ENCODE measurements at places on chromosomes 2 and 18.

DNA sequence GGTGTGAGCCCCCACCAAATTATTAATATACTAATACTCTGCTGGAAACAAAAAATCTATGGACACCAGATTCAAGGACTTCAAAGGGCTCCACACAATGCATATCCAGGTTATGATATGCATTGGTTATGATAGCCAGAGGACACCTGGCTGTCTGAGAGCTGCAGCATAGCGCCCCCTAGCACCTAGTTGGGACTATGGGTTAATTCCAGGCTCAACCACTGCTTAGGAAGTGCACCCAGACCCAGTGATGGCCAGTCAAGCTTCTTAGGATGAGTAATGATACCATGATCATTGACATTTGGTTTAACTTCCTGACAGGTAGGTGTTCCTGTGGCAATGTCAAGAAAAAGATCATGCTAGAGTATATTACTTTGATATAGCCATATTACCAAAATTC lies 3.8 kb upstream of the FRZB start:
- H3K27me3 ChIP-seq: peaks cover 74% of the 10 kb centered on the region
- no peak for DNase-seq
- no peaks in the 10 kb centered on the region for H3K36me3 ChIP-seq
- H3K27ac ChIP-seq: no peak overlapping the region
- no peak overlapping the region for H3K4me3 ChIP-seq

DNA sequence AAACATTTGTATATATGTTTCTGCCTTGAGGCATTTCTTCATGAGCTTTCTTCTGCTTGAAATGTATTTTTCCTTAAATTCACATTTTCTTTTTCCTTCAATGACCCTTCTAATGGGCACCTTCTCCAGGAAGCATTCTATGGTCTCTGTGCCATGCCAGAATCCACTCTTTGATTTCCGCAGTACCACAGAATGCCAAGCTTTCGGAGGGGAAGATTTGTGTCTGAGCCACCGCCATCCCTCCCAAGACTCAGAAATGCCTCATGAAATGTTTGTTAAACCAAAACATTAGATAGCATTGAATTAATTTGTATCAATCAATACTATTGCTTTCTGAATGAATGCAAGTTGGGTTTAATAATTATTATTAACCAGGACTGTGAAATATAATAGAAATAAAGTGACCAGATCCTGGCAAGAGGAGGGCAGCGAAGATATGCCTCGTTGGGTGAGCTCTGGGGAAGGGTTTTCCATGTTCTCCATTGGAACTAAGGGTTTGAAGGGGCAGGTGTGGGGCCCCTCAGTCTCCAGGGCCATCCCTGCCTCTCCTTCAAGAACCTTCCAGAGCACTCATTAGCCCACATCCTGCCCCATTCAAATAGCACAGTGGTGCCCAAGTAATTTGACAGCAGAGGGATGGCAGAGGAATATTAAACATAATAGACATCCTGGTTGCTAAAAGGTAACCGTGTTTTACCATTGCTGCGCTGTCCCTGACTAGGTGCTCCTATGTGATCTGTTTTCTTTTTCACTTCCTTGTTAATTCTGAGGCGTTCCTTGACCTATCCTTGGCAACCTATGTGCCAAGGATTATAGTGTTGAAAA lies 189.6 kb downstream of the MYCN start:
- H3K4me3 ChIP-seq: no peak overlapping the region
- no peak overlapping the region for H3K27ac ChIP-seq
- H3K27me3 ChIP-seq: no peaks in the 10 kb centered on the region
- no peaks in the 10 kb centered on the region for H3K4me1 ChIP-seq
- H3K36me3 ChIP-seq: no peaks in the 10 kb centered on the region

- no peak overlapping the region for H3K27ac ChIP-seq
- no peaks in the 10 kb centered on the region for H3K4me1 ChIP-seq
- H3K27me3 ChIP-seq: peaks cover 16% of the 10 kb centered on the region
- DNase-seq: no peak
- no peak overlapping the region for H3K4me3 ChIP-seq
Observed at GRCh38 chr2:222241128-222241870, 57.5 kb downstream of the PAX3 start.

DNA sequence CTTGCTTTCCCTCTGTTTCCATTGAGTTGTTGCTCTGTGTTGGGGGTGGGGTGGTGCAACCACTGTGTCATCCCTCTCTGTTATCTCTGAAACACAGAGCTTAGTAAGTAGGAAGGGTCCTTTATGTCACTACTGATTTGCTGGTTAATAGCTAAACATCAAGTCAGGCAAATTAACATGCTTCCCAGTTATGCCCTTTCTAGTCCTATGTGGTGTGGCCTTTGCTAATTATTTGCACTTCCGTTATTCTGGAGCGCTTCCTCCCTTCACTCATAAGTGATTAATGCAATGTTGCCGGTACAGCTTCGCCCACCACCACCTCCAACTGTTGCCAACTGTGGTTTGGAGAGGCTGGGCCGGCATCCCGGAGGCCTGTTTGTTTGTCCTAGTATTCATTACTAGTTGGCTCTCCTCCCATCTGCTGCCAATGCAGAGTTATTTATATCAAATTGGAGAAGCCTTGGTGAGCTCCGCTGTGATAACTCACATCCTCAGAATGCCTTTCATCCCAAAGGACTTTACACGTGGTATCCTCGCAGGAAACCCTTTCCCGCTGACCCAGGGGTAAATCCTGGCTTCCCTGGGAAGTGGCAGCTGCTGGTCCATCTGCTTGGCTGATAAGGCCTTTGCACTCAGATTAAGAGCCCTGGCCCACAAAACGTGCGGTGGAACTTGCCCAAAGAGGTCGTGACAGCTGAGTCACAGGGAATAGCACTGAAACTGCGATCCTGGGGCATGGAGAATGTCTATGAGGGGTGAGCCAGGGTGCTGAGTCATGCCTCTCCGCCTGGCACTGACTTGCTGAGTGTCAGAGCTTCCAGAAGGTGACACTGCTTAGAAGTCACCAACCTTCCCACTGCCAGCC lies 72.0 kb upstream of the ZCCHC2 start:
- H3K36me3 ChIP-seq: no peaks in the 10 kb centered on the region
- H3K4me3 ChIP-seq: no peak overlapping the region
- DNase-seq: no peak
- H3K27ac ChIP-seq: no peak overlapping the region
- peaks cover 3% of the 10 kb centered on the region for H3K4me1 ChIP-seq

DNA sequence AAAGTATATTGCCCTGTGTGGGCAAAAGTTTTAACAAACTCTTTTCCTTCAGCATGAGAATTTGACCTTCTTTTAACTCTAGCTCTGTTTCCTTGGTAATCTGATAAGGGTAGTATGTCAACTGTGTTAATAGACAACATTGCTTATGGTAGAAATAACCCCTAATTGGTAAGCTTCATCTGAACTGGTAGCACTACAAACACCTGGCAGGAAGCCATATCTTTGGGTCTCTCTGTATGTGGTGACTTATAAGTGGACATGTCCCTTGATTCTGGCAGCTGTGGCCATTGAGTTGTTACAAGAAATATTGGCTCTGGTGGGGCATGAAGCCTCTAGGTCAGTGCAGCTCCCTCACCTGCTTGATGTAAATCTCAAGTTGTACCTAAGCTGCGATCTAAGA lies 46.9 kb downstream of the MBD5 start:
- H3K4me1 ChIP-seq: peaks cover 7% of the 10 kb centered on the region
- DNase-seq: no peak
- H3K36me3 ChIP-seq: no peaks in the 10 kb centered on the region
- no peak overlapping the region for H3K27ac ChIP-seq
- H3K27me3 ChIP-seq: no peaks in the 10 kb centered on the region
- no peak overlapping the region for H3K4me3 ChIP-seq

- H3K27me3 ChIP-seq: no peaks in the 10 kb centered on the region
- DNase-seq: no peak
- H3K27ac ChIP-seq: no peak overlapping the region
- H3K4me3 ChIP-seq: no peak overlapping the region
- no peaks in the 10 kb centered on the region for H3K4me1 ChIP-seq
Observed at GRCh38 chr2:158493458-158493857, 36.7 kb downstream of the PKP4 start.

- H3K4me3 ChIP-seq: no peak overlapping the region
- no peak for DNase-seq
- no peaks in the 10 kb centered on the region for H3K27me3 ChIP-seq
- no peaks in the 10 kb centered on the region for H3K4me1 ChIP-seq
- no peak overlapping the region for H3K27ac ChIP-seq
Observed at GRCh38 chr2:147002256-147002655, 842.6 kb upstream of the ACVR2A start.

GRCh38 chr2:122323927-122324326 lies 568.5 kb downstream of the TSN start:
- no peak overlapping the region for H3K4me3 ChIP-seq
- H3K4me1 ChIP-seq: no peaks in the 10 kb centered on the region
- H3K36me3 ChIP-seq: no peaks in the 10 kb centered on the region
- no peak overlapping the region for H3K27ac ChIP-seq
- DNase-seq: no peak

DNA sequence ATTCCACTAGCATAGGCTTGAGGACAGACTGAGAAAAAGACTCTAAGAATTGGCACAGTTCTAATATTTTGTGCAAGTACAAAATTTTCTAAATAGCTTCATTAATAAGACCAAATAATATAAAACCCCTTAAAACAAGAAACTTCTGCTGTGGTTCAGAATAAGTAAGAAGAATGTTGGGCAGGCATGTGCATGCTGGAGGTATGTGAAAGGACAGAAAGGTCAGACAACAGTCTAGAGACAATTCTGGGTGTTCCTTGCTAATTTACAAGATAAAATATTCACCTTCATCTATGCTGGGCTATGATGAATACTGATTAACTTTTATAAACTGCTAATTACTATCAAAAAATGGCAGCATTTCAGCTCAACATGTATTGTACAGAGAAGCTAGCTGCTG lies 14.9 kb downstream of the CEBPZOS start:
- DNase-seq: no peak
- peaks cover 17% of the 10 kb centered on the region for H3K4me1 ChIP-seq
- no peak overlapping the region for H3K4me3 ChIP-seq
- H3K27me3 ChIP-seq: no peaks in the 10 kb centered on the region

DNA sequence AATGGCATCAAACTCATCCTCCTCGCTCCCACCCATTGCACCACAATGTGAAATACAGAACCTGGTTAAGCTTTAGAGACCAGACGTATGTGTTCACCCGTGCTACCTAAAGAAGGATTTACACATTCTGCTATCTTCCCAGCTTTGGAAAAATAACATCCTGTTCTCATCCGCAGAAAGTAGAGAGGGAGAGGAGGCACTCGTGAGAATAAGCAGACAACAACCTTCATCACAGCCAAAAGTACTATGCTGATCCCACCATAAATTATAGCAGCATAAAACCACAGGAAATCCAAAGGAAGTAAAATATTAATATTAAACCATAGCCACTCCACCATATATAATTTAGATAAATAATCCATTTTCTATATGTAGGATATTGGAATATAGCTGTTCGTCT lies 111.7 kb upstream of the NRP2 start:
- H3K4me1 ChIP-seq: no peaks in the 10 kb centered on the region
- no peak for DNase-seq
- no peak overlapping the region for H3K4me3 ChIP-seq
- H3K27ac ChIP-seq: no peak overlapping the region
- H3K36me3 ChIP-seq: no peaks in the 10 kb centered on the region

DNA sequence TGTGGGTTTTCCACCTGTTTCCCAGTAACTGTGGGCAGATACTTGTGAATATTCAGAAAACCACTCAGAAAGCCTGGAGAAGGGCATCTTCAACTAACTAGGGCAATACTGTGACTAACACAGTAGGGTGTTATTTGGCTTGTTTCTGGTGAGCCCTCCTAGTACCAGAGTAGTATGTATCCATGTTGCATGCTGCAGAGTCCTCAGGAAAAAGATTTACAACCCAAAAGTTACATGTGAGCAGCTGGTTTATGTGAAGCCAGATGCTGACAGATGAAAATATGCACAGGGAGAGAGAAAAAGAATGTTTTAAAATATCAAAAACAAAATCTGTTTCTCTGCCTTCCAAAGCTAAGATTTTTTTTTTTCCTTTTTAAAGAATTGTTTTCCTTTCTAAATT lies 333.2 kb upstream of the UBE2E3 start:
- no peak for DNase-seq
- H3K27me3 ChIP-seq: no peaks in the 10 kb centered on the region
- H3K4me3 ChIP-seq: no peak overlapping the region
- H3K27ac ChIP-seq: no peak overlapping the region
- no peaks in the 10 kb centered on the region for H3K4me1 ChIP-seq
- H3K36me3 ChIP-seq: no peaks in the 10 kb centered on the region

- H3K36me3 ChIP-seq: no peaks in the 10 kb centered on the region
- H3K4me1 ChIP-seq: no peaks in the 10 kb centered on the region
- H3K27me3 ChIP-seq: no peaks in the 10 kb centered on the region
- H3K4me3 ChIP-seq: no peak overlapping the region
Observed at GRCh38 chr2:16475586-16475985, 190.0 kb downstream of the CYRIA start.

DNA sequence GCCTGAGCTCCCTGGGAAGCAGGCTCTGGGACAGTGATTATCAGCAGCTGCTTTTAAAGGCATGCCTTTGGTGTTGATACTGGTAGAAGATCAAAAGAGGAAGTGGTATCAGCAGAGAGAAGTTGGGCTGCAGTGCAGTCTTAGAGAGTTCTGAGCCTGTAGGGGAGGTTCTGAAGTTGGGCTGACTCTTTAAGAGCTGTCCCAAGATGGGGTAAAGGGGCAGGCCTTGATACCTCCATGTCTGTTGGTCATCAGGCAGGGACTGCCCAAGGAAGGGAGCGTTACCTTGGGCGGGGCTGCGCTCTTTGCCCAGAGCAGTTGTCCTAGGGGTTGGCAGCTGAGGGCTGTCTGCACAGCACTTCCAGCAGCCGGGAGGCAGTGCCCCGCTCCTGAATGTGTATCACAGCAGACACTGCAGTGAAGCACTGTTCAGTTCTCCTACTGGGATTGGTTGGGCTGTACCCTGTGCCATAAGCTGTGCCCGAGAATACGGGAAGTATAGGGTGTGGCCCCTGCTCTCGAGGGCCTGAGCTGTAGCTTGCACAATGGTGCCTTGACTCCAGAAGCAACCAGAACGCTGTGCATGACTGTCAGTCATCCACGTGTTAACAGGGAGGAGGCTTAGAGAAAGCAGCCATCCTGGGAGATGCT lies 177.0 kb downstream of the CTIF start:
- no peaks in the 10 kb centered on the region for H3K36me3 ChIP-seq
- no peak overlapping the region for H3K4me3 ChIP-seq
- no peaks in the 10 kb centered on the region for H3K27me3 ChIP-seq
- H3K27ac ChIP-seq: no peak overlapping the region
- no peak for DNase-seq

DNA sequence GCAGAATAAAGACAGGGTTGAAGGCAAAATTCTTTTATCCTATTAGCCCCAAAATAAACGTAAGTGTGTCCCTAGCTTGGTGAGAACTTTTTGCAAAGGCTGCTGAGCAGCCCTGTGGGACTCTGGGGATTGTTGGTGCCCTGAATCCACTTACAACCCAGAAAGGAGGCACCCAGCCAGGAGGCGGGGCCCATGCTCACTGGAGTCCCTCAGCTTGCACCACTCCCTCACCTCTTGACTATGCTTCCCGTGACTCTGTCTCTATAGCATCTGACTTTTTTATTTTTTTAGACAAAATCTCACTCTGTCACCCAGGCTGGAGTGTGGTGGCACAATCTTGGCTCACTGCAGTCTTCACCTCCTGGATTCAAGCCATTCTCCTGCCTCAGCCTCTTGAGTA lies 15.8 kb upstream of the COL6A3 start:
- no peaks in the 10 kb centered on the region for H3K36me3 ChIP-seq
- no peak overlapping the region for H3K4me3 ChIP-seq
- no peak overlapping the region for H3K27ac ChIP-seq
- peaks cover 54% of the 10 kb centered on the region for H3K4me1 ChIP-seq
- DNase-seq: no peak
